Activated CD8-positive, alpha-beta T cell treated with anti-CD3 and anti-CD28 coated beads, Interleukin-2, amount 10 ng/mL, durations not matched to agents 7 days and 5 days (primary cell): ENCODE measurements at places on chromosomes 12 and 14. TPM values are rescaled to one million over a fixed set of nuclear protein-coding genes. Genes with fewer than 3 reads are reported as not detected.

GRCh38 chr12:88241862-88242570 lies 99.9 kb downstream of the TMTC3 start:
- H3K4me1 ChIP-seq, result peaks cover 6% of the 10 kb centered on the region
- H3K27me3 ChIP-seq, result no peaks in the 10 kb centered on the region
- no peak overlapping the region for H3K4me3 ChIP-seq
- H3K27ac ChIP-seq, result no peak overlapping the region

DNA sequence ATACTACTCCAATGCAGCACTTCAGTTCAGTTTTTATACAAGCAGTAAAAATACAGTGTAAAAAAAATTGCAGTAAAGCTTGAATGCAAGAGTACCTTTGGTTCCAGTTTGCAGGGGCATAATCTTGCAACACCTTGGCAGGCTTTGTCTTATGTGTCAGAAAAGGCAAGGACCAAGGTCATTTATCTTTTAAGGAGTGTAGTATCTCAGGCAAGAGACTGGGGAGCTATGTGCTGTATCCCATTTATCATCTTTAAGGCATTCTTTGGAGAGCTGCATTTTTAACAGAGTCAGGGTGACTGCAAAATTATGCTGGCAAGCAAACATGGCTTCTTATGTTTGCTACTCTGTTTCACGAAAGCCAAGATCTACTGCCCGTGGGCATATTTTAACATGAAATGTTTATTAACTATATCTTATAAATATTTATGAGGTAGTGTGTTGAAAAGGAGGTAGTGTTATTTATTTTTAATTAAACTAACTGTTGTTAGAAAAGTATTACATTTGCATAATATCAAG lies 14.8 kb upstream of the DLGAP5 start:
- H3K27me3 ChIP-seq, result peaks cover 16% of the 10 kb centered on the region
- no peak for DNase-seq
- no peak overlapping the region for H3K4me3 ChIP-seq
- no peak overlapping the region for H3K27ac ChIP-seq
- H3K36me3 ChIP-seq, result no peaks in the 10 kb centered on the region

DNA sequence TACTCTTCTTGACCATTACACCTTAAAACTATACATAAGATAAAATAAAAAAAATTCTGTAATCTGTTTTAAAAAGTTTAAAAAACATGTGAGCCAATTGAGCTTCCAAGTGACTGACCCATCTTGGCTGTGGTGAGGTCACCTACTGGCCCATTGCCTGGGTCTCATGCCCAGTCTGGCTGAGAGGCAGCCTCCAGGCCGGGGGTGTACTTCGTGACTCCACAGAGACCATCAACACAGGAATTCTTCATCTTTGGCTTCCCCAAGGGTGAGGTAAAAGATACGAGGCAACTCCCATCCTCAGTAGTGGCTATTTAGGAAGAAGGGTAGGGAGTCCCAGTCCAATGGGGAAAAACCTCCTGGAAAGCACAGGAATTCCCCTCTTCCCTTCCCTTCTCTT lies 113.2 kb downstream of the APAF1 start:
- no peaks in the 10 kb centered on the region for H3K27me3 ChIP-seq
- no peak overlapping the region for H3K4me3 ChIP-seq
- no peak for DNase-seq
- no peaks in the 10 kb centered on the region for H3K4me1 ChIP-seq

DNA sequence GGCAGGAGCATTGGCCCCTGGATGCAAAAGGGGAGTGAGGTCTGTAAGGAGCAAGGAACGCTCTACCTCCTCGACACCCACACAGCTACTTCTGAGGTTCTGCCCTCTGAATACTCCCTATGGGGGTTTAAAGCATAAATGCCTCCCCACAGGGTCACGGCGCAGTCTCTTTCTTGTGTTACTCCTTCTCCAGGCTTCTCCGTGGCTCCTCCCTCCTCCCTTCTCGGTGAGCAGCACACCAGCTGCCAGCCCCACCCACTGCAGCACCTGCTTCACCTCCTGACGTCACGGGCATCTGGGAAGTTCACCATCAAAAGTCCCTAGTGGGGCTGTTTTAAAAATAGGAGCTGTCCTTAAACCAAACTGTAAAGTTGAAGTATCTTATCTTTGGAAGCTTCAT lies 67.3 kb downstream of the SPTB start:
- no peak overlapping the region for H3K4me3 ChIP-seq
- no peaks in the 10 kb centered on the region for H3K36me3 ChIP-seq
- H3K27me3 ChIP-seq, result peaks cover 33% of the 10 kb centered on the region
- H3K27ac ChIP-seq, result no peak overlapping the region

- peaks cover 51% of the 10 kb centered on the region for H3K4me1 ChIP-seq
- no peak for DNase-seq
- H3K27me3 ChIP-seq, result no peaks in the 10 kb centered on the region
- H3K4me3 ChIP-seq, result peak overlapping the region; percentile 10
- no peak overlapping the region for H3K27ac ChIP-seq
These were observed 9.4 kb downstream of the SART3 start for GRCh38 chr12:108551535-108551934.

NR2C1 gene
- total RNA-seq, result 30.5 TPM

DNA sequence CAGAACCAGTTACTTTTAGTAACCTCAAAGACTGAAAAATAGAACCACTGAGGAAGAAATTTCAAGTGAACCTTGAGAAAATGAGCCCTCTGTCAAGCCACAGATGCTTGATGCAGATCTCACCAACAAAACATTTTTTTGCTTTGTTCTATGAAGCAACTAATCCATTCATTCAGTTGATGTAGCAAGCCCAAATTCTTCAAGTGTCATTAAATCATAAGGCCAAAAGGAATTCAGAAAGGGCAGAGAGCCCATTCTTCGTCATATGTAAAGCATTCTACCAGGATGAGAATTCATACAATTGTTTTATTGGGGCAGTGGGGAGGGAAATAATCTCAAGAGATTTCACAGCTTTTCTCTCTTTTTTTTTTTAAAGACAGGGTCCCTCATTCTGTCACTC lies 218.0 kb upstream of the RGS6 start:
- no peak overlapping the region for H3K4me3 ChIP-seq
- no peak for DNase-seq
- H3K27me3 ChIP-seq, result no peaks in the 10 kb centered on the region
- H3K27ac ChIP-seq, result no peak overlapping the region
- H3K36me3 ChIP-seq, result peaks cover 34% of the 10 kb centered on the region

ALDH1L2 gene
- 0.21 TPM for total RNA-seq

PUS7L gene
- 16.8 TPM for total RNA-seq

GRCh38 chr12:119512772-119513497 lies 80.6 kb upstream of the TMEM233 start:
- H3K4me3 ChIP-seq, result no peak overlapping the region
- no peaks in the 10 kb centered on the region for H3K36me3 ChIP-seq
- no peak overlapping the region for H3K27ac ChIP-seq
- H3K4me1 ChIP-seq, result no peaks in the 10 kb centered on the region
- no peak for DNase-seq

KRT72 gene
- total RNA-seq, result 0.40 TPM

GRCh38 chr14:64973026-64973442 lies 898 bp upstream of the RAB15 start:
- peaks cover 12% of the 10 kb centered on the region for H3K4me1 ChIP-seq
- DNase-seq, result no peak
- no peak overlapping the region for H3K27ac ChIP-seq
- H3K27me3 ChIP-seq, result peaks cover 21% of the 10 kb centered on the region

AVPR1A gene
- not detected for total RNA-seq

GRCh38 chr12:8949342-8950220 lies at the start of gene M6PR:
Gene M6PR, minus strand, starts transcription at chr12:8949645. Its CDS starts 3,241 bp downstream, at chr12:8946404.
- H3K27ac ChIP-seq, result peak within 1 kb of the TSS; percentile 96
- peak within 1 kb of the TSS; percentile 95 for H3K4me3 ChIP-seq
- peaks cover 47% of the 10 kb centered on the region for H3K36me3 ChIP-seq

LRTM2 gene
- not detected for total RNA-seq

GTF2H3 gene
- total RNA-seq, result 47.0 TPM

DNA sequence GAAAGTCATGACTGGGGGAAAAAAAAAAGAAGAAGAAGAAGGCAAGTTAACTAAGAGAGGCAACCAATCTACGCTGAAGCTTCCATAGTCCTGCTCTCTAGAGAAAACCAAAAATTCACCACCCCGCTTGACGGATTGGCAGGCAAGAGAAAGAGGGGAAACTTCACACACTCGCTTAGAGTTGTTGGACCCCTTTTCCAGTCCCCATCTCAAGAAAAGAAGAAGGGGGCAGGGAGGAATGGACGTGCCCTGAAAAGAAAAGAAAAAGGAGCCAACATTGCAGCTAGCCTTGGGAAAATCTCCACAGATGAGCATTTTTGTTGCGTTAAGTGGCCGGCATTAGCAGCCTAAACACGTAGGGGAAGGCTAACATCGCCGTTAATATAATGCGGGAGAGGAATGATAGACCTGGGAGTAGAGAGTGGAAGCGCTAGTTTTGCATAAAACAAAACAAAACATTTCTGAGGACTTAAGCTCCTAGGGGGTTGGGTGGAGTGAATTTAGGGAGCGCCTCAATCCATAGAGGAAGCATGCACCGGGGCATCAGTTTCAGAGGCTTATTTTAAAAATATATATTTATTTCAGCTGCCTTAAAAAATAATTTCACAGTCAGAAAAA lies 11.3 kb upstream of the FOXG1 start:
- no peak overlapping the region for H3K4me3 ChIP-seq
- peaks cover 47% of the 10 kb centered on the region for H3K27me3 ChIP-seq
- H3K4me1 ChIP-seq, result no peaks in the 10 kb centered on the region
- H3K27ac ChIP-seq, result no peak overlapping the region
- no peaks in the 10 kb centered on the region for H3K36me3 ChIP-seq
